Fibroblast of skin of scalp (primary cell): ENCODE measurements at places on chromosomes 3 and 15.
A peak's percentile ranks its signal among the peaks of the same experiment; 100 is the strongest.

DNA sequence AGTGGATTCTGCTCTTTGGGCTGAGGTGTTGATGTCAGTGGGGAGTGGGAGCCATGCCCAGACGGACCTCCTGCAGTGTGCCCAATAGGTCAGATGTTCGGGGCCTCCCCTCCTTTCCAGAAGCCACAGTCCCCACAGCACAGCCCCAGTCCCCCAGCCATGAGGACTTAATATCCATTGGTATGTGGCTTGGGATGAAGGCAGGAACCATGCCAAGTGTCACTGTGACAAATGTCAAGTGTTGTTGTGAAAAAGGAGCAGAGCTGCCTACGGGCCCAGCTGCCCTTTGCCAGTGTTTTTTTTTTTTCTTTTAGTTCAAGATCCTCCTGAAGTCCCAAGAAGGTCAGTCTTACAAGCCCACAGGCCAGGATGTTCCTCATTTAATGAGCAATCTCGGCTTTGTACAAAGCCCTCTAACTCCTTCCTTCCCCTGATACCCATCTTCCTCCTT, 12.2 kb downstream of the SEMA3G start:
- DNase-seq, result no peak

- no peak for DNase-seq
These were observed 115.5 kb upstream of the ALDH1A3 start for GRCh38 chr15:100763835-100764750.

DNA sequence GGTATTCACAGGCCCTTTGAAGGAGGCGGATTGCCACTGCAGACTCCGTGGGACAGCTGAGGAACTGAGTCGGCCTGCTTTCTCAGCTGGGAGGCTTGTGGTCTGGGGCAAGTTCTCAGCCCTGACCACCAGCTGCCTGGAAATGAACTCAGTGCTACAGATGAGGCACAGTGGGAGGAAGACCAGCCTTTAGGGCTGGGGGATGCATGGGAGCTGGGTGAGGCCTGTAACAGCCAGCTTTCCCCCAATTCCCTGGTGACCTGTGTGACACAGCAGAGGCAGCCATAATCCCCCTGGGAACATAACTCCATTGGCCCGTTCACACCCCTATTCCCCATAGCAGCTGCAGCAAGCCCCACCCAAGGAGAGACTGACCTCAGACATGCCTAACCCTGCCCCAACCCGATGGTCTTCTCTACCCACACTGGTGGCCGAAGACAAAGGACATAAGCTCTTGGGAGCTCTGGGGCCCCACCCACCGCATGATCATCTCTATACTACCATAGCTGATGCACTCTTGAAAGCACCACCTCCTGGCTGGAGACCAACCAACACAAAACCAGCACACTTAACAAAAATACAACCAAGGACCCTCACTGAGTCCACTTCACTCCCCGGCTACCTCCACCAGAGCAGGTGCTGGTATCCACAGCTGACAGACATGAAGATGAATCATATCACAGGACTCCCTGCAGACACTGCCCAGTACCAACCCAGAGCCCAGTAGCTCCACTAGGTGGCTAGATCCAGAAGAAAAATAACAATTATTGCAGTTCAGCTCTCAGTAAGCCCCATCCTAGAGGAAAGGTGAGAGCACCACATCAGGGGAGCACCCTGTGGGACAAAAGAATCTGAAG, 24.9 kb downstream of the ZMAT3 start:
- peak; percentile 21 for DNase-seq

GRCh38 chr3:151445273-151446001, 15.4 kb downstream of the IGSF10 start:
- DNase-seq, result peak; percentile 81

GRCh38 chr3:127524296-127524896, 66.1 kb downstream of the TPRA1 start:
- DNase-seq, result no peak

DNA sequence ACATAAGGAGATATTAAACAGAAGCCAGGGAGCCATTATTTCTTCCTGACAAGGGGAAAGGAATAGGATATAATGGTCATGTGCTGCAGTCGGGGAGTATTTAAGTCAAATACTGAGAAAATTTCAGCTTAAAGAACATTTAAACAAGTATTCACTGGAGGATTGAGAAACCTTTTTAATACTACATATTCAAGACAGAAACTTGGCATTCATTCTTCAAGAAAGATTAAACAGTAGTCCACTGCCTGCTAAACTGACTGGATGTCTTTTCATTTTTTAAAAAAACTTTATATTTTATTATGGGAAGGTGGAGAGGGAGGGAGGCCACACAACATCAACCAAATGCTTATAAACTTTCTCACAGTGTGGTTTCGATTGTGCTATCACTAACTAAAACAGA, 107.4 kb upstream of the CBLB start:
- no peak for DNase-seq

DNA sequence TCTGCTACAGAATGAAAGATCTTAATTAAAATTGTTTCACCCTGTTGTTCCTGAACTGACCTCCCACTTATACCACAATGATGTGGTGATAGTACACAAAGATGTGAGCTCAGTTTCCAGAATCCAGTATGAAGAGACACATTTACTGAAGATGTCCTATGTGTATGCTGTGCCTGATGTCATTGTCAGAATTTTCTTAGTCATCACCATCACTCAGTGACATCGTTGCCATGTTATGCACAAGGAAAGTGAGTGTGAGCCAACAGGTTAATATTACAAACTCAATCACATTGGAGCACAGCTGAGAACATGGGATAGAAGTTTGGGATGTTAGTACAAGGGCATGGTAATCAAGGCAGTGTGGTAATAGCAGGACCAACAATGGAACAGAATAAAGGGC, 199.7 kb upstream of the CHRNA7 start:
- no peak for DNase-seq

GRCh38 chr15:62904041-62904910, 138.3 kb upstream of the TPM1 start:
- no peak for DNase-seq

DNA sequence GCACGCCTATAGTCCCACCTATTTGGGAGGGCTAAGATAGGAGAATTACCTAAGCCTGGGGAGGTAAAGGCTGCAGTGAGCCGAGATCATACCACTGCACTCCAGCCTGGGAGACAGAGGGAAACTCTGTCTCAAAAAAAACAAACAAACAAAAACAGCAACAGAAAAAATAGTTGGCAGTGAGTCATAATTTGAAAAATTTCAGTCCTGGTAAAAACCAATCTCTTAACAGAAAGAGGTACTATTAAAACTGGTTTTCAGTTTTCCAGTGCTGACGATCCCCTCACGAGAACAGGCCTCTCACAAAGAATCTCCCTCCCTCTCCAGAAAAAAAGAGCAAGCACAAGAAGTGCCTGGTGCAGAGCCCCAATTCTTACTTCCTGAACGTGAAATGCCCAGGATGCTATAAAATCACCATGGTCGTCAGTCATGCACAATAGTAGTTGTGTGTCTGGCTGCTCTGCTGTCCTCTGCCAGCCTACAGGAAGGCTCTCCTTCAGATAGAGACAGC, 22.8 kb upstream of the MAP4 start:
- no peak for DNase-seq

DNA sequence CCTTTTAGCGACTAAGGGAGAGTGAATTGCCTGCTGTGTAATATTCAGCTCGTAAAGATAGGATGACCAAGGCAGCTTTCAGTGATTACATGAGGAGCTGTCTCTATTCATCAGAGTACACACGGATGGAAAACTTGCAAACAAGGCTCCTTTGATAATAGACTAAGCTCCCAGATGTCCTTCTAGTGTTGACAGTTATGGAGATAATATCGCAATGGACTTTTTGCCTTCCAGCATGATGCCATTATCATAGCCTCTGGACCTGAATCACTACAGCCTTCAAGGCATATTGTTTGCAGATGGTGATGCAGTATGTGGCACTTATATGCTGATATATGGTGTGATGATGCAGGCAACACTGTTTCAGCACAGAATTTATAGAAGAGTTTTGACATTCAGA, 93.9 kb downstream of the ECT2 start:
- no peak for DNase-seq

DNA sequence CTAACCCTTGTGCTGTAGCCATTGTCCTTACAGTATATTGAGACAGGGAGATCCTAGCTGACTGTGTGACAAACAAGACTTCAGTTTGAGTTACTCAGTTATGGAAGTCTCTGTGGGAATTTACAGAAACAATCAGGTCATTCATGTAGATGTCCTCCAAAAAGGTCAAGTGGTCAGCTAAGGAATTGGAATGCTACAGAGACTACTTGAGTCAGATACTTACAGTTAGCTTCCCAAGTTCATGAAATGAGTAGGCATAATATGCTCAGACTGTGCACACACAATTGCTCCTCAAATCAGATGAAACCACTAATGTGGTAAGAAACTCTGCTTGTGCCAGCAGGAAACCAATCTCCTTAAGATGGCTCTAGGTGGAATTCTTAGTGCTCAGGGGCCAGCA, 985.7 kb downstream of the NSUN3 start:
- DNase-seq, result no peak

DNA sequence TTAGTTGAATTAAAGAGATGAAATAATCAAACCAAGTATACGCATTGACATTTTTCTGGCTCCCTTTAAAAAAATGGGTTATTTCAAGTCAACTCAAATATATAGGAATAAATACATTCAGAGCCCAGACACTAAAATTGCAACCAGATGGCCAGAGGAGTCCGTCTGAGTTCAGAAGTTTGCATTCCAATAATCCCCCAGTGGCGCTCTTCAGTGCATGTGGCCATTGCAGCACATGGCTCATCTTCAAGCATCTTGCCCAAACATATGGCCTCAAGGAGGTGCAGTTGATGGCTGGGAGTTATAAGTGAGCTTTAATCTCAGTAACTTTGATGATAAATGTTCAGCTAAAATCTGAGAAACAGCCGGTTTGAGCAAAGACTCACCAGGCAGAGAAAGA, 295.8 kb upstream of the LRRN1 start:
- DNase-seq, result peak; percentile 74

DNA sequence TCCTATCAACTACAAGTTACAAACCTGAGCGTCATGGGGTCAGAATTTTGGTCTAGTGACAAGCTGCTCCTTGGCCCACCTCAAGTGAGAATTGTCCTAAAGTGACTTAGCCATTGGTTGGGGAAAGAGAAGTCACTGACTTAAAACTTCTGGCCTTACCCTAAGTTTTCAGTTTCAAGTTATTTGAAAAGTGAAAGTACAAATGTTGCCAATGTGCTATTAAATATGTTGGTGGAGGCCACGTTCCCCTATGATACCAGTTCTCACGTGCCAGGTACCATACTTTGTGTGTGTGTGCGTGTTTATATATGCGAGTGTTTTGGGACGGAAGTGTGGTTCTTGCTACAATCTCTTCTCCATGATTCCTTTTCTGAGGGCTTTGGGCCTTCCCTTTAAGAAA, 22.6 kb upstream of the RASGRP1 start:
- no peak for DNase-seq

DNA sequence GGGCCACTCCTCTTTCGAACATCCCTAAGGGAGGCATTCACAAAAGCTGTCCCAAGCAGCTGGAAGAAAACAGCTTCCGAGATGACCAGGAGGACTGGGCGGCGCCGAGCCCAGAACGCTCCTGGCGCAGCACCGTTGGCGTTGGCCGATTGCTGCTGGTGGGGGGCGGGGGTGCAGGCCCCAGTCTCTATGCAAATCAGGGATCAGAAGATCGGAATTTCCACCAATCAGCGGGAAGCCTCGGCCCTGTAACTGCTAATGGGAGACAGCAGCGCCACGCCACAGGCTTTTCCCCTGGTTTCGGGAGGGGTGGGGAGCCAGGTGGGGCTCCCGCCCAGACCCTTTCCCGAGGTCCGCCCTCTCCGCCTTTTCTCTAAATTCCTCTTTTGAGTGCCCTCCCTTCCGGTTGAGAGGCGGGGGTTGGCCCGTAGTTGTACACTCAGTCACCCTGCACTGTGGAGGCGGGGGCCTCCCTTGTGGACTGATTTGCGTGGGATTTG, 27.0 kb downstream of the HMCES start:
- DNase-seq, result peak; percentile 66

- no peak for DNase-seq
These were observed 29.8 kb upstream of the CPB1 start for GRCh38 chr3:148797795-148798194.

GRCh38 chr15:67760901-67761300, 64.4 kb upstream of the SKOR1 start:
- no peak for DNase-seq

GRCh38 chr15:25346371-25346770, 92.5 kb downstream of the UBE3A start:
- DNase-seq, result no peak

DNA sequence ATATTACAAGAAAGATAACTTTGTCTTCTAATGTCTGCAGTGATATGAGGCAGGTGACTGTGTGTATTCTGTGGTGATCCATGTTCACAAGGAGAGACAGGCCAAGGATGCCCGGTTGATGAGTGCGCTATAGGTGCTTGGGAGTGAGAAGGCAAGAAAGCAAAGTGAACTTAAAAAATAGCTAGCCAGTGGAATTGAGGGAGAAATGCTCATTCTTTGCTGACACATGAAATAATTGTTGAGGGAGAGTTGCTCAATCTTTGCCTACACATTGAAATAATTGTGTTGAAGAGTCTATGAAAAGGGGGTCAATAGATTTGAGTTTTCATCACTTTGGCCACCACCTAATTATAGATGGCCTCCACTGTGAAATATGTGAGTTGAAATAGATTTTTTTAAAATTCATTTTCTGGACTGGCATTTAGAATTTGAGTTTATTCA, 156.3 kb downstream of the LPP start:
- peak; percentile 26 for DNase-seq

GRCh38 chr3:32076566-32076965, 29.9 kb upstream of the GPD1L start:
- peak; percentile 4 for DNase-seq

DNA sequence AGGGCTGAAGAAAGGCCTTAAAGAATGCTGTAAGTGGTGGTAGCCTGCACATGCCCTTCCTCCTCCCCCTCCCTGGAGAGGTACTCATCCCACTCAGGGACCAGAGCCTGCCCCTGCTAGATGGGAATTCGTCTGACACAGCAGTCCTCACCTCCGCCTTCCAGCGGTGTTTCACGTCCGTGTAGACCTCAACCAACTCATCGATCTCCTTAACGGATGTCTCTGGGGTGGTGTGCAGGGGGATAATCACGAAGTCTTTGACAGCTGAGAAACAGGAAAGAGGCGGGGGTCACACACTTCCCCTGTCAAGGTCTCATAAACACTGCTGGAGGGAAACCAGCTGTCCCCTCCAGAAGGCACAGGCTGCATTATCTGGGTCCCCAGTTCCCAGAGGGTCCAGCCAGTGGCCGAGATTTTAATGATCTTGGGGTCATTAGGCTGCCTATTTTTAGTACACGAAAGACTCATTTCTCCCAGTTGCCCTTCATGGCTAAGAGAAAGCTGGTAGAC, 9.9 kb downstream of the DNASE1L3 start:
- DNase-seq, result no peak

GRCh38 chr3:65177960-65178376, 490.2 kb upstream of the ADAMTS9 start:
- peak; percentile 14 for DNase-seq
